ENCODE measurements at places on chromosomes 12 and 14. TPM values are rescaled to one million over a fixed set of nuclear protein-coding genes. Genes with fewer than 3 reads are reported as not detected.

The LRCOL1 gene
- total RNA-seq: not detected

The CLEC7A gene
- total RNA-seq: 5.6 TPM

The ANO4 gene
- 0.87 TPM for total RNA-seq

GRCh38 chr12:59595565-59595882 lies 305 bp upstream of the SLC16A7 start:
- DNase-seq: no peak

DNA sequence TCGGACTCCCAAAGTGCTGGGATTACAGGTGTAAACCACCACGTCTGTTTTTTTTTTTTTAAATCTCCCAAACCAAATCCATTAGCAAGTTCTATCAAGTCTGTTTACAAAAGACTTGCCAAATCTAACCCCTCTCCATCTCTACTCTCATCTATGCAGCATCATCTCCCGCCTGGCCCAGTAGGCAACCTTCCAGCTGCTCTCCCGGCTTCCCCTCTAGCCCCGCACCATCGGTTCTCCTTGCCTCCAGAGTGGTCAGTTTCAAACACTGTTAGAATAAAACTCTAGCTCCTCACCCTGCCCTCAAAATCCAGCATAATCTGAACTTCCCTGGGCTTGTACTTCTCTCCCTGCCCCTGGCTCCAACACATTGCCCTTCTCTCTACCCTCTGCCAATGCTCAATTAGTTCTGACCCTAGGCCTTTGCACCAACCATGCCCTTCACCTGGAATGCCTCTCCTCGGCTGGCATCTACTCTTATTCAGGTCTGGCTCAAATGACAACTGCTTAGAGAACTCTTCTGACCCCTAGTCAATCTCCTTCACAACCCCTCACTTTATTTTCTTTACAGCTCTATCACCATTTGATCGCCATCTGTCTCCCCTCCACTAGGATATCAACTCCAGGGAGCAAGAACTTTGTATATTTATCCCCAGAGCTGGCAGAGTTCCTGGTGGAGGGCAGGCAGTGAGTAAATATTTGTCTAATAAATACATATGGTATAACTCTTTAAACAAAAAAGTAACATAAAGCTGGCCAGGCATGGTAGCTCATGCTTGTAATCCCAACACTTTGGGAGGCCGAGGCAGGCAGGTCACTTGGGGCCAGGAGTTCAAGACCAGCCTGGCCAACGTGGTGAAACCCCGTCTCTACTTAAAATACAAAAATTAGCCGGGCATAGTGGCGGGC lies 4.9 kb downstream of the WSB2 start:
- peak; percentile 40 for DNase-seq

Data from pancreas (tissue), 10 donors.